ENCODE measurements at places on chromosomes 1 and 21.
A peak's percentile ranks its signal among the peaks of the same experiment; 100 is the strongest.

DNA sequence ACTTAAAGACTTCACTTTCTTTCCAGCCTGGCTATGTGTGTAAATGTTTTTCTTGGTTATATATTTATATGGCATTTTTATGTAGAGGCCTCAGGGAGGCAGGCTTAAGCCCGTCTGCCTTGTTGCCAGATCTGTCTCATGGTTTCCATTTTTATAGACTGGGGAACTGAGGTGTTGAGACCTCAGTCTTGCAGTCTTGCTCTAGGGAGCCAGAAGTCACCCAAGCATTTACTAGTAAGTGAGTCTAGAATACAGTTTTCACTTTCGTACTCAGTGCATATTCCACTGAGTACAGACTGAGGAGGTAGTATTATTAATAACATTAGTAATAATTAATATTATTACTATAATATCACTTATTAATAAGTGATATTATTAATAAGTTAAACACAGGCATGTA is 161.4 kb downstream of the UCK2 start:
- no peak for DNase-seq

DNA sequence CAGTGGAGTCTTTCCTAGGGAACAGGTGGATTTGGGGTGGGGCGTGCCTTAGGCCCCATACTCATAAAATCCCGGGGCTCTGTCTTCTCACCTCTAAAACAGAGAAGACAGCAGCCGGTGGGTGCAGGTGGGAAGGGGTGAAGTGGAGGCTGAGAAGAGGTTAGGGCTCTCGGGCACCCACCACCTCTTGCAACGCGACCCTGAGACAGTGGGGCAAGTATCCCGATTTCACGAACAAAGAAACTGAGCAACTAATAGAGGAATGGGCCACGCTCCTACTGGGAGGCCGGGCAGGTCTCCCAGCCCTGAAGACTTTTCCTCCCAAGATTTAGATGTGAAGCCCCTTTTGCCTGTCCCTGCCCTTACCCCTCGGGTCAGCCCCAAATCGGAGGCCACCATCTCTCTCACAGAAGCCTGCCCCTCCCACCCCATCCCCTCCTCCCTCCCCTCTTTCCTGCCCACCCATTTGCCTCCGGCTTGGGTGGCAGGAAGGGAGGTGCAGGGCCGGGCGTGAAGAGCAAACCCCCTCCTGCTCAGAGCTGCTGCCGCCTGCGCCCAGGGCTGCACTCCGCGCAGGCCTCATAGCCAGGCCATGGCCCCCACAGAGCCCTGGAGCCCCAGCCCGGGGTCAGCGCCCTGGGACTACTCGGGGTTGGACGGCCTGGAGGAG is at the start of gene GPR25:
Gene GPR25 (plus strand): TSS at position 536 of the 670 bp plus-strand sequence. CDS start 57 bp downstream, at position 593.
- DNase-seq, result no peak

DNA sequence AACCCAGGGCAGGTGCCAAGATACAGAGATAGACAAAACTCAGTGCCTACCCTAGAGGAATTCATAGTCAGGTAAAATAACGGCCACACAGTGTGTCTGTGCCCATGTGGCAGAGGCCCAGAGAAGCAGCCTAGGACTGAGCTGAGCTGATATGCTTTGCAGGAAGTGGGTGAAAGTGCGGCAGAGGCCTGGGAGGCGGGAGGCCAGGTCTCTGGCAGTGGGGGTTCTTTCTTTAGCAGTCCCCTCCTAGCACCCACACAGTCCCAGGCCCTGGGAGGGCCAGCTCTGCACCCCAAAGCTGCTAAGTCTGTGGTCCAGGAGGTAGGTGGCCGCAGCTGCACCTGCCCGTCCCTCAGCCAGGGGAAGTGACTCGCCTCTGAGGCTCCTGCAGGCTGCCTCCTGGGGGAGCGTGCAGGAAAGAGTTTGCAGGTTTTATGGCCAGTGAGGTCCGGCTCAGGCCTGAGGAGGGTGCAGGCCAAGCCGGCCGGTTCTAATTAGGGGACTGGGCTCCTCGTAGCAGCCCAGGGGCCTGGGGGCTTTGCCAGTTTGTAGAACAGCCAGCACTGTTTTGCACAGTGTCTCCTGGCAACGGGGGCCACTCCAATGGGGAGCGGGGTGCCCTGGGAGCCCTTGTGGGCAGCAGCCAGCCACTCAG is 107.9 kb downstream of the SPSB1 start:
- no peak for DNase-seq

- no peak for DNase-seq
These were observed 4.0 kb downstream of the CLCA1 start for GRCh38 chr1:86472767-86473166.

- DNase-seq, result no peak
These were observed 1.1 kb upstream of the PRDM16 start for GRCh38 chr1:3067671-3068563.

DNA sequence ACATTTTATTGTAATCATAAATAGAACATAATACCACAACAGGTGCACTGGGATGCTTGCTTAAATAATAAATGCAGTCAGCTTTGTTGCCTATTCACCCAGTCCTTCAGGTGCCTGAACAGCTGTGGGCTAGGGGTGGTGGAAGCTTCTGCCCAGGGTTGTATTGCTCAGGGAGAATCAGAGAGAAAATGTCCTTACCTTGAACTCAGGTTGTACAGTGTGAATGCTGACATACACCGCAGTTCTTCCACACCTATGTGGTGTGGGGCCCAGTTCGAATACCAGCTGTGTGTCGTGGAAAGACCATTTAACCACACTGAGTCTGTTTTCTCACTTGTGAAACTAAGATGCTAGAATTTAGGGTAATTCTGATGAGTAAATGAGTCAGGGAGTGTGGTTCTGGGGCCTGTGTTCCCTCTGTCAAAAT is 115.7 kb upstream of the ATP1A1 start:
- DNase-seq, result peak; percentile 69

- no peak for DNase-seq
These were observed 18.6 kb downstream of the NTPCR start for GRCh38 chr1:232968965-232969364.

DNA sequence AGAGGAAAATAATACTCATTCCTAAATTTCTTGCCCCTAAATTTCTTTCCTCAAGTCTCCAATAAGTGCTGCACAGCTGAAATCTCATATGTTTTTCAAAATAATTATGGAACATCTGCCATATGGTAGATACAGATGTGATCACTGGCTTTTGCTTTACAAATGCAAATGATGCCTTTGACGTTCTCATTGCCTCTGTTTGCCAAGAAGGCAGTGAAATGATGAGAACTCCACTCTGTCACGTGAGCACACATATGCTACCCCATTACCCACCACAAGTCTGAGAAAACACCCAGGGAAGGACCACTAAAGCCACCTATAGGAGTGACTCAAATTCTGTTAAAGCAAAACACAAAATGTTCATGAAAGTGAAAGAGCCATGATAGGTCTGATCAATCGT is 43.9 kb downstream of the DSCAM start:
- DNase-seq, result peak; percentile 69

GRCh38 chr21:41662161-41662560 is 104.7 kb downstream of the RIPK4 start:
- DNase-seq, result no peak

DNA sequence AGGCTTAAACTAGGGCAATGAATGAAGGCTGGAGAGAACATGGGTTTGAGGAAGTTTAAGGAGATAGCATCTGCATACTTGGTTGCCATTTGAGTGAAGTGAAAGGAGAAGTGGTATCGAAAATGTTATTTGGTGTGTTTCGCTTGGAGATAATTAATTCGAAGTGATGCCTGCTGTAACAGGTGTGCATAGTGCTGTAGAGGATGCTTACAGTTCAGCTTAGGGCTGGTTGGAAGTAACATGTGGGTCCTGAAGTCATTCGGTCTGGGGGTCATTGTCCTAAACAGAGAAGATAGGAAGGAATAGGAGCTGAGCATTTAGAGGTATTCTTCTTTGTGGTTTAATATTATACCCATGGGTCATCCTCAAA is 301 bp upstream of the NUDT17 start:
- no peak for DNase-seq

GRCh38 chr21:44326272-44326647 is 12.9 kb downstream of the CFAP410 start:
- DNase-seq, result no peak

- no peak for DNase-seq
These were observed 14.6 kb upstream of the C1orf105 start for GRCh38 chr1:172405912-172406311.

DNA sequence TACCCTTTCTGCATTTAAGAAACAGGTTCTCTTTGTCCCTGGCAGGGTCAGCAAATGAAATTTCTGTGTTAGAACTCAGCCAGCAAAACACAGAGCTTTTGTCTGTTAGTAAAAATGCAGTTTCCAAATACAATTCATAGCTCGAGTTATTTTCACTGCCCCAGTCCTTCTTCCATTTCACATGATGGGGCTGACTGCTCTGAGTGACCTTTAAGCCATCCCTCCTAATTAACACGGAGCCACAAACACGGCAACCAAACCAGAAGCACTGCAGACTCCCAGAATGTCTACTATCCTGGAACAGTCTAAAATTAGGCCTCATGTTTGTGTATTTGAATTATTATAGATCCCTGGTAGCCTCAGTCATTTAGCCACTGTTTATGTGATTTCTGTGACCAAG is 99.1 kb upstream of the RGS4 start:
- no peak for DNase-seq

DNA sequence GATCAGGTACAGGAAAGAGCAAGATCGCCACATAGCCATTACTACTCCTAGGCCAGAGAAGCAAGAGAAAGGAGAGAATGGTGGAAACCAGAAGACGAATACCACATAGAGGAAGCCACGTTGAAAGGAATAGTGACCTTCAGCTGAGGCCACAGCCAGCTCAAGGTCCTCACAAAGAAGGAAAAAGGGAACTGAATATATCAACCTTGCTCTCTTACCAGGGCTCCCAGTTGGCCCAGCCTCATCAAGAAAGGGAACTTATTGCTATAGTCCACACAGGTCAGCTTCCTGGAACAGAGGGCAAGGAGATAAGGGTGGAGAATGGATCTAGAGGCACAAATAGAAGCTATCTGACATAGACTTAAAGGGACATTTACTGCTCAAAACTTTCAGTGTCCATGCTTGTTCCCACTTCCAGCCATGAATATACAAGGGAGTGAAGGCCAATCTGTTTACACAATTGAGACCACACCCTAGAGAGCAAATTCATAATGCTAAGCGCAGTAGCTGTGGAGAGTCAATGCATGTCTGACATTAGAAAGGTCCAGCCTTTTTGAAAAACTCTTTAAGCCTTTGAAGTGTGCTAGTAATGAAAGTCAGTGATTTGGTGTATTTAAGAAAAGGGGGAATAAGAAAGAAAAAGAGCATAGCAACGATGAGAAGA is 120.7 kb upstream of the ZC3H11B start:
- DNase-seq, result peak; percentile 21

GRCh38 chr1:82491301-82492048 is 690.7 kb downstream of the ADGRL2 start:
- no peak for DNase-seq

- DNase-seq, result peak; percentile 77
These were observed 229.6 kb downstream of the HHAT start for GRCh38 chr1:210558302-210558701.

- DNase-seq, result peak; percentile 92
These were observed 156.8 kb upstream of the KCND3 start for GRCh38 chr1:112146201-112146715.

GRCh38 chr1:167369933-167370332 is 148.4 kb downstream of the CD247 start:
- peak; percentile 17 for DNase-seq

DNA sequence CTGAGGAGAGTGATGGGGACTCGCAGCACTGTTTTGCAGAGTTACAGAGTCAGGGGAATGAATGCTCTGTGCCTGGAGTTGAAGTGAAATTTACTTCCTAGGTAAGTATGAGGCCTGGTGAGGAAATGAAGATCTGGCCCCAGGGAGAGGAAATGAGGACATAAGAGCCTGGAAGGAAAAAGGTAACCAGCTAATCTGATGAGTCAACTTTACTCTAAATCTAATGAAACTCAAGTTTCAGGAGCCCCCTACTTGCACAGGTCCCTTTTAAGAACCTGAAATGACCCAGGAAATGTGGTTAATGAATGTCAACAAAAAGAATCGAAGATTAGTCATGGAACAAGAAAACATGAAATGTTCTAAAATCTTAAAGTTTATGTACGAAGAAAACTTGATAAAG is 599.0 kb downstream of the AGBL4 start:
- no peak for DNase-seq

DNA sequence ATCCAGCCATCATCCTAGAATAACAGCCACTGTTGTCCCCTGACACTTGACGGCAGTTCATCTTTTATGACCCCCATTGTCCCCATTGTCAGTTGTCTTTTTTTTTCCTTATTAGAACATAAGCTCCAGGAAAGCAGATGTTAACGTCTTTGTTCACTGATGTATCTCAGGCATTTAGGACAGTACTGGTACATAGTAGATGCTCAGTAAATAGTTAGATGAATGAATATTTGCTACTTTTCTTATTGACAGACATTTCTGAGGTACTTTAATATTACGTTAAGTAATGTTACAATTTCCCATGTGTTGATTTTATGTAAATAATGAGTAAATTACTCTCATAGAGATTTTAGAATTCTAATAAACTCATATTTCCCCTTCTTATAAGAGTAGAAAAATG is 69.5 kb downstream of the ADARB1 start:
- no peak for DNase-seq

- no peak for DNase-seq
These were observed 685 bp upstream of the RIPPLY3 start for GRCh38 chr21:37005548-37006485.

- no peak for DNase-seq
These were observed 8.0 kb downstream of the PHLDA3 start for GRCh38 chr1:201460814-201461644.

DNA sequence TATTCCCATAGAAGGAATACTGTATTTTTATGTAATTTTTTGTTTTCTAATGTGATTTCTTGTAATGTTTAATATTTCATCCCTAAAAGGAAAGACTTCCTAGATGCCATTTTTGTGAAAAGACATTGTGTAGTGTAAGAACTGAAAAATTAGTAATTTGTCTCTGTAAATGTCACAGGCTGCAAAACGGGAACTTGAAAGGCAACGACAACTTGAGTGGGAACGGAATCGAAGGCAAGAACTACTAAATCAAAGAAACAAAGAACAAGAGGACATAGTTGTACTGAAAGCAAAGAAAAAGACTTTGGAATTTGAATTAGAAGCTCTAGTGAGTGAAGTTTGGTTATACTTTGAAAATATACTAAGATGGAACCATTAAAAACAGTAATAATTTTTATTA is 132.2 kb downstream of the ITSN1 start:
- no peak for DNase-seq

DNA sequence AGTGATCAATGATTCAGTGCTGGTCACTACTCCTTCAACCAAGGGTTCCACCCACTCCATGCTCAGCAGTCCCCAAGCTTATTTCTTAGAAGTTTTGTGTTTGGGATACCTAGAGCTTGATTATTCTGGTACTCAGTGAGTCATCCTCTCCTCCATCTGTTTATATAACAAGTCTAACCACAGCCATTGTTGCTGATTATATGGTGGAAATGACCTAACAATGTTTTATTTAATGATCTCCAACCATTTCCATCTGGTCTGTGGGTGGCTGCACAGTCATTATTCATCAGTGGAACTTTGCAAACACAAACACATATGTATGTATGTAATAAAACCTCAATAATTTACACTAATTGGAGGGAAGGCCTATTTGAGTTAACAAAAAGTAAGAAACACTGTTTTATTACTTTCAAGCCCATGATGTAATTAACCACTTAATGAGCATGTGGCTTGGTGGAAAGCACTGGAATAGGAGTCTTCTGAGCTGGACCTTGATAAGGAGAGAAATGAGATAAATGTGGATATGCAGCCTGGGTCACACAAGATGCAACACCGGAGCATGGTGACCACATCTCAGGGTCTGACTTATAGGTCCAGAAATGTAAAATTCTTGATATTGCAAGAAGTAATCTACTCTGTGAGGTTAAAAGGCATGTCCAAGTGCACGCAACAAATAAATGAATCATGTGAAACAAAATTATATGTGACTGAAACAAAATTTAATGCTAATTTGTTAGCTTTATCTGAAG is 99.0 kb upstream of the WLS start:
- peak; percentile 79 for DNase-seq

- no peak for DNase-seq
These were observed 4.3 kb upstream of the SLC30A1 start for GRCh38 chr1:211583011-211583992.
